ENCODE measurements at places on chromosomes 4 and X. TPM values are rescaled to one million over a fixed set of nuclear protein-coding genes. Genes with fewer than 3 reads are reported as not detected.

The NR3C2 gene
- 1.00 TPM for total RNA-seq

The CT45A9 gene
- not detected for total RNA-seq

The RTL9 gene
- 0.14 TPM for total RNA-seq

The VCX gene
- total RNA-seq = not detected

The DKK2 gene
- total RNA-seq = 0.09 TPM

The SORBS2 gene
- total RNA-seq = 2.4 TPM

The XAGE2 gene
- not detected for total RNA-seq

The TLR2 gene
- total RNA-seq = 0.28 TPM

The HSFX1 gene
- total RNA-seq = 0.37 TPM

The ADGRG2 gene
- under 0.01 TPM for total RNA-seq

The ESX1 gene
- total RNA-seq = not detected

The MAGEA6 gene
- total RNA-seq = under 0.01 TPM

The PF4V1 gene
- 51.0 TPM for total RNA-seq

The F8 gene
- total RNA-seq = 5.6 TPM

The DSPP gene
- total RNA-seq = not detected

The FOXO4 gene
- 4.6 TPM for total RNA-seq

The PCDH7 gene
- 52.8 TPM for total RNA-seq

The UGT2B15 gene
- total RNA-seq = not detected

The SAGE1 gene
- under 0.01 TPM for total RNA-seq
